ENCODE measurements at places on chromosomes 12 and 14.

DNA sequence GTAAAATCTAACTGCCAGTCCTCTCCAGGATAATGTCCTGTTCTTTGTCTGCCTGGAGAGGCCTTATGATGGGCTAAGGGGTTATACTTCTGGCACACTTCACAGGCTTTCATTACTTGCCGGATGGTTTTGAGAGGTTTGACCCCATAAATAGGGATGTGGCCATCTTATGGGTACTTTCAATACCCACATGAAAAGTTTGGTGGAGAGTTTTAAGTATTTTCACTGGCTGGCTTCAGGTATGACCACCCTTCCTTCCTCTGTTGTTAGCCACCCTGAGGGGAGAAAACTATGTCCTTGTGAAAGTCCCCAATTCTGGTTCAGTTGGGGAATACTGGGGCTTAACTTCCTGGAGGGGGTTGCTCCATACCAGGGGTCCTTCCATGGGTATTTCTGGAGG is 54.8 kb downstream of the ASCL4 start:
- DNase-seq, result no peak

GRCh38 chr12:4154672-4155225 is 118.8 kb upstream of the CCND2 start:
- no peak for DNase-seq

- peak; percentile 23 for DNase-seq
These were observed 594 bp downstream of the KRAS start for GRCh38 chr12:25249931-25250738.

- DNase-seq, result peak; percentile 62
These were observed at the start of gene C14orf132 for GRCh38 chr14:96038920-96039632. Gene C14orf132, plus strand, starts transcription at chr14:96039362. Its CDS starts 139 bp downstream, at chr14:96039501.

DNA sequence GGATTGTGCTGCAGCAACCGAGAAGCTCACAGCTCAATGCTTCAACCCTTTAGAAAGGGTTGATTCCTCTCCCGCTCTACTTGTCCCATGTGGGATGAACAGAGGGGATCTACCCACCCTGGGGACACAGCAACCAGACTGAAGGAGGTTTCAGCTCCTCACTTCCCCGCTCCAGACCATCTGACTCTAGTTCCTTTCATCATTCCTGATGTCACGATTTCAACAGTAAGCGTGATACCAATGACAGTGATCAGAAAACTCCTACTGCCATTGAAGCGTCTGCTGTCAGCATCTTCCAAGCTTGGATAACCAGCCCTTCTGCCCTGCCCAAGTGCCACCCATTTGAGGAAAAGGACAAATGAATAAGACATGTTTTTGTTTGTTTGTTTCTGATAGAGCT is 14.3 kb downstream of the SERPINA1 start:
- no peak for DNase-seq

DNA sequence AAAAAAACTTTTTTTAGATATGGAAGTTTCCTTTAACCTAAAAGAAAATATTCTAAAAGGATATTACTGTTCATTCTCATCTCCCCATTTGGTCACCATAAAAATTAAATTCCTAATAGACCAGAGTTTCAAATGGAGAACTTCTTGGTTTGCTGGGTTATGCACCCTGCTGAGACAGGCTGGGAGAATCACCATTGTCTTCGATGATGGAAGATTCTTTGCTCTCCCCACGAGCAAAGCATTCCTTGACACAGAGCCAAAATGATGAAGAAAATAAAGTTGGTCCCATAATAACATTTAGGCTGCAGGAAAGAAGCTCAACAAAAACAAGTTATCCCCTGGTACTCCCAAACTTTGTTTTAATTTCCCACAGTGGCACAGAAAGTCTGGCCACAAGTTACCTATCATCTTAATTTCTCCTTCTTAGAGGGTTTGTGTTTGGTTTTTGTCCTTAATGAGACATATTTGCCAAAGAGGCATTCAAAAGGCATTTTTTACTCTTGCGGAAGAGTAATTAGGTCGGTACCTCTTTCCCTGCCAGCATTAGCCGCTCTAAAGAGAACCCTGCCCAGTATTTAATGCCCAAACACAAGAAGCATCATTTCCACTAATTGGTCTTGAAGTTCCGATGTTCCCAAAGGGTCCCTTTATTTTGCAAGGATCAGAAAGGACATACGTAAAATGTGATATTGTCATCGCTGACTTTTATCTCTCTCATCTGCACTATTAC is 4.8 kb downstream of the DIO2 start:
- peak; percentile 69 for DNase-seq

GRCh38 chr14:33848706-33849454 is 102.0 kb downstream of the EGLN3 start:
- peak; percentile 67 for DNase-seq

All from choroid plexus epithelial cell (primary cell).